ENCODE measurements at places on chromosomes 7 and 10.
A peak's percentile ranks its signal among the peaks of the same experiment; 100 is the strongest.

DNA sequence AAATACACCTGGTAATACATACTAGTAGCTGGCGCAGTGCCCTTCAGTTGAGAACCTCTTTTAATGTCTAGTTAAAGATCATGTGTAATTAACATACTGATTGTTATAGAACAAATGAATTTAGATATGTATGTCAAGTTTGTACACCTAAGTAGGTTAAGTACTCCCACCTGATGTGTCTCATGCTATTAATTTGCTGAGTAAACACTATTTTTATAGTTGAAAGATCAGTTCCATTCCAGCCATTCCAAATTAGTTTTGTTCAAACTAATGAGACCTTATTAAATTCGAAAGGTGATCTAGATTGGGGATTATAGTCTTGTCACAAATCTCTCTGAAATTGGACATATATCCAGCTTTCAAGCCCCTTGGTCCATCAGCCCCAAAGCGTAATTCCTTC lies 710.0 kb downstream of the LRMDA start:
- no peak for DNase-seq

GRCh38 chr7:15335390-15335789 lies 226.4 kb downstream of the AGMO start:
- no peak for DNase-seq

GRCh38 chr7:18354108-18355085 lies 141.2 kb upstream of the HDAC9 start:
- no peak for DNase-seq

- peak; percentile 11 for DNase-seq
These were observed 4.3 kb upstream of the UTF1 start for GRCh38 chr10:133225707-133226191.

DNA sequence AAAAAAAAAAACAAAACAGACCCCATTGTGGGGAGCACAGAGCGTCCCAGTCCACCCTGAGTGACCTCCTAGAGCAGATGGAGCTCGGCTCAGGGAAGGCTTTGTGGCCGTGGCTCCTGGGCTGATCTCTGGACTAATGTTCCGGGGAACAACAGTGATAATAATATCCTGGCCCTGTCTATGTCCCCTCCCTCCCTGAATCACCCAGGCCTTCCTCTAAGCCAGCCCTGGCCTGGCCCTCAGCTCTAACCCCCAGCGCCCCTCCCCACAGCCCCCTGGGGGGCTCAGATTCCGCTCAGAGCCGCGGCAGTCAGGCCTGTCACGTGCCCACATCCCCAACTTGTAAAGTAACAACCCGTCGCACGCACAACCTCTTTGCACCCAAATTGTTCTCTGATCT lies 48.3 kb downstream of the MICALL2 start:
- DNase-seq = no peak

- DNase-seq = no peak
These were observed 14.2 kb downstream of the MTURN start for GRCh38 chr7:30148951-30149459.

- DNase-seq = no peak
These were observed 32.1 kb upstream of the CALD1 start for GRCh38 chr7:134747326-134747725.

GRCh38 chr10:5776881-5777197 lies 36.4 kb downstream of the GDI2 start:
- DNase-seq = no peak

DNA sequence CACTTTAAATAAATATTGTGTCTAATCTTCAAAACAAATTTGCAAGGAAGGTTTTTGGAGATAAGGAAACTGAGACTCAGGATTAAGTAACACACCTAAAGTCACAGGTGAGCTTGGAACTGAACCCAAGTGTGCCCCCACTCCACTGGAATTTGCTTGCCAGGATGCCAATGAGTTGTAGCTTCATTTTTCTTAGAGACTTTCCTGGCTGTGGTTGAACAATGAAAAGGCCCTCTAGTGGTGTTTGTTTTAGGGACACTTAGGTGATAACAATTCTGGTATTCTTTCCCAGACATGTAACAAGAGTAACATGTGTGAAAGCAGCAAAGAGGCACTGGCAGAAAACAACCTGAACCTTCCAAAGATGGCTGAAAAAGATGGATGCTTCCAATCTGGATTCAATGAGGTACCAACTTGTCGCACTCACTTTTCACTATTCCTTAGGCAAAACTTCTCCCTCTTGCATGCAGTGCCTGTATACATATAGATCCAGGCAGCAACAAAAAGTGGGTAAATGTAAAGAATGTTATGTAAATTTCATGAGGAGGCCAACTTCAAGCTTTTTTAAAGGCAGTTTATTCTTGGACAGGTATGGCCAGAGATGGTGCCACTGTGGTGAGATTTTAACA lies 1.5 kb downstream of the IL6 start:
- no peak for DNase-seq

GRCh38 chr7:38432080-38432479 lies 158.6 kb upstream of the TARP start:
- DNase-seq = no peak

DNA sequence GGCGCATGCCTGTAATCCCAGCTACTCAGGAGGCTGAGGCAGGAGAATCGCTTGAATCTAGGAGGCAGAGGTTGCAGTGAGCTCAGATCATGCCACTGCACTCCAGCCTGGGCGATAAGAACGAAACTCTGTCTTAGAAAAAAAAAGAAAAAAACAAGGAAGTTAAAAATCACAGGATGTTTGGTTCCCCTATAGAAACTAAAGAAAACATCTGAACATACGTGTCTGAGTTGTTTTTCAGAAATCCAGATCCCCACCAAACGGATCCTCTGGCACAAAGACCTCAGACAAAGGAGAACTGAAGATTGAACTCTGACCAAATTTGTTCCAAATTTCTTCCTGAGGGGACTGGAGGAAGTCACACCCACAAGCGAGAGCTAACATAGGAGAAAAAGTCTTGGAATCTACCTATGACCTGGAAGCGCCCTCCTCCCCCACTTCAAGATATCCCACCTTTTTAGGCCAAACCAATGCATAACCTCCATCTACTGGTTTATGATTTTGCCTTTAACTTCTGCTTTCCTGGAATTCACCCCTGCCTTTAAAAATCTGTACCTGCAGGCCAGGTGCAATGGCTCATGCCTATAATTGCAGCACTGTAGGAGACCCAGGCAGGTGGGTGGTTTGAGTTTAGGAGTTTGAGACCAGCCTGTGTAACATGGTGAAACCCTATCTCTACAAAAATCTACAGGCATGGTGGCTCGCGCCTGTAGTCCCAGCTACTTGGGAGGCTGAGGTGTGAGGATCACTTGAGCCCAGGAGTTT lies 19.7 kb upstream of the SIRT1 start:
- DNase-seq = no peak

- DNase-seq = no peak
These were observed 32.1 kb upstream of the PAX2 start for GRCh38 chr10:100713049-100713858.

DNA sequence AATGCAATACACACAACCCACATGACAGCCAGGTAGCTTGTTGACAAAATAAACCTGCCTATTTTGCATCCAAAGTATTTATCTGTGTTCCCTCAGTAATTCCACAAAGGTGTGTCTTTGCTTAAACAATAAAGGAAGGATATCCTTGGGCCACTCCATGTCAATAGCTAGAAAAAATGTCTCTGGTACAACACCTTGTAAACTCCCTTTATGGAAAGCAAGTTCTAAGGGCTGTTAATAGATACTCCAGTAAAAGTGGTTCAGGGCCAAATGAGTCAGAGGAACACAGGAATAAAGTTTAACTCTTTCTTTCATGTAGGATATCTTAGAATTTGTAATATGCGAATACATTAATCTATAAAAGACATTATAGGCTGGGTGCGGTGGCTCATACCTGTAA lies 96.9 kb upstream of the LRRTM3 start:
- DNase-seq = no peak

- DNase-seq = no peak
These were observed 470.8 kb upstream of the ZMIZ1 start for GRCh38 chr10:78597796-78598555.

GRCh38 chr7:157652954-157653826 lies 316.4 kb downstream of the DNAJB6 start:
- DNase-seq = no peak

- DNase-seq = no peak
These were observed 1.1 kb upstream of the FAM53B start for GRCh38 chr10:124745252-124745651.

- no peak for DNase-seq
These were observed 22.5 kb downstream of the ZEB1 start for GRCh38 chr10:31341552-31341951.

DNA sequence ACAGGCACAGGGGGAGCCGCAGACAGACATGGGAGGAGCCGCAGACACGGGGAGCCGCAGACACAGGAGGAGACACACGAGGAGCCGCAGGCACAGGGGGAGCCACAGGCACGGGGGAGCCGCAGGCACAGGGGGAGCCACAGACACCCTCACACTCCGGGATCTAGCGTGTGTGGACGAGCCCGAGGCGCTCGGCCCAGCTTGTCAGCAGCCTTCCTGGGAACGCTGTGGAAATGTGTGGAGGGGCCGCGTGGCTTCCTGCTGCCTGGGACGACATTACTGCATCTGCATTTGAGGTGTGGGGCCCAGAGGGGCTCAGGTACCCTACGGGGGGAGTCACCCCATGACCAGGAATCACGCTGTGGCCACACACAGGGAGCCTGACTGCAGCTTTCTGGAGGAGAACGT lies 313.2 kb downstream of the PTPRN2 start:
- no peak for DNase-seq

GRCh38 chr10:109411917-109412316 lies 511.4 kb downstream of the XPNPEP1 start:
- DNase-seq = no peak

- no peak for DNase-seq
These were observed 58.4 kb downstream of the PTPRZ1 start for GRCh38 chr7:121931149-121931902.

DNA sequence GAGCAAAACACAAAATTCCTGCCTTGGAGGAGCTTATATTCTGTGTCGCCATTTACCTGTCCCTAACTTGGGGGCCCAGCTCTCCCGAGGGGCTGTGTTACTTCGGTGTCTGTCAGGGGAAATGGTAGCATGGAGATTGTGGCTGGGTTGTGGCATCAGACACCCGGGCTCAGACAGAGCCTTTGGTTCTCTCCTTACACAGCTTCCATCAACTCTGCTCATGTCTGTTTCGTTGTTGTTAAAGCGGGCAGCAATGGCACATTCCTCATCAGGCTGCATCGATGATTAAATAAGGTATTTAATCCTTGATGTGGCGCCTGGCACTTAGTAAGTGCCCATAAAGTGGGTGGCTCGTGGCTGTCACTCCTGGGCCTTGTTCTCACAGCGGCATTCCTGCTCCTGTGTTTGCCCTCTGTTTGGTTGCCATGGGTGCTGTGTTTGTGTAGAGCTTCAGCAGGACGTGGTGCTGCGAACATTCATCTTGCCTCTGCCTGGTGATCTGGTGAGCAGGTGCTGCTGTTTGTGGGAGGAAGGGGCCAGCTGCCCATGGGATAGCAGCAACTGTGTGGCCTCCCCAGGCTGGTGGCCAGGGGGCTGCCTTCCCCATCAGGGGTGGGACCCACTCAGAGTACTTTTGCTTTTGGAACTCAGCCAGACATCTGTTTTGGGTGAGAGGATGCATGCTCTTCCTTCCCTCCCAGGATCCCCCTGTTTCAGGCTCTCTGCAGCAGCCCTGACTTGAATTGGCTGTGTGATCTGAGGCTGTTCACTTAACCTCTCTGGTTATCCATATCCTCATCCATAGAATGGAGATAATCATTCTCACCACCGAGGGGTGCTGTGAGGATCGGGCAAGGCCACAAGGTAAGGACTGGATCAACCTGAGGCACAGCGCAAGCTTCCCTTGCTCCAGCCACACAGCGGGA lies 207.2 kb upstream of the SVIL start:
- DNase-seq = no peak

- no peak for DNase-seq
These were observed 52.3 kb upstream of the MYL10 start for GRCh38 chr7:101681170-101682007.

DNA sequence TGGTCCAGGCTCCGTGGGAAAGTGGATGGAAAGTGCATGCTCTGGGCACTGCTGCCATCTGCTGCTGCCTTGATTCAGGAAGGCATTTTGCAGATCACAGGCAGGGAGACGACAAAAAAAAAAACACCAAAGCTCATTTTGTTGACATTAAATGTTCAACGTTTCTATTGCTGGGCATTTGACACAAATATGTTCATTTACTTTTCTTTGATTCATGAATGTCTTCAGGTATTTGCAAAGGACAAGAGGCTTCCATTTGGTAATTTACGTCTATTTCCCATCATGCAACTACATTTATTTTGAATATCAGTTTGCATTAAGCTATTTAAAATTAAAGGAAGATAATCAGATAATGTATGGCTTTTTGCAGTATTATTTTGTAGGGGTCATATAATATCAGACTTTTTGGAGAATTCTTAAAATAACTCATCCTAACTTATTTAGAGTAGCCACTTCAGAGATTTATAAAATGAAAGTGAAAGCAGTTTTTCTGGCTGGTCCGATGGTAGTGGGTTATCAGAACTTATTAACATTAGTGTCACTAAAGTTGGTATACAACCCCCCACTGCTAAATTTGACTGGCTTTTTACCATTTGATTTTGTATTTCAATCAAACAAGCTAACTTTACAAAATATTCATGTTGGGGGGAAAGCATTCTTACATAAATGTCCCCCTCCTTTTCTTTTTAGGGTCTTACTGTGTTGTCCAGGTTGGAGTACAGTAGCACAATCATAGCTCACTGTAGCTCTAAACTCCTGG lies 65.3 kb downstream of the PDIA4 start:
- DNase-seq = no peak

DNA sequence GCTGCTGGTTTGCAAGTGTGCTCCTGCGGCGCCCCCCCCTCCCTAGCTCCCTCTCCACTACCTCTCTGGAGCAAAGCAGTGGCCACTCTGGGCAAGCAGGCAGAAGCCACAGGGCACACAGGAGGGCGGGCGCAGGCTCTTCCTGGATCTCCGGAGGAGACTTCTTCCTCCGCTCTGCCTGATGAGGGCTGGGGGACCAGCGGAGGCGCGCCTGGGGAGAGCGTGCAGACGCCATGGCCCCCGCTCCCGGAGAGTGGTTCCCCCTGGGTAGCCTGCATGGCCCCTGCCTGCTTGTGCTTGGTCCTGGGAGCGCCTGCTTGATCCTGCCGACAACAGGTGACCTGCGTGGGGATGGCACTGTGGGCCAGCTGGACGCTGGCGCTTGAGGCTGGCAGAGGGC lies 29.0 kb downstream of the ANKMY2 start:
- no peak for DNase-seq

Measured in stimulated activated CD8-positive, alpha-beta memory T cell treated with anti-CD3 and anti-CD28 coated beads, Interleukin-15, amount 100 ng/mL, for 48 hours (primary cell).